T-helper 17 cell (primary cell): ENCODE measurements at places on chromosomes 1 and 21.

- DNase-seq = no peak
These were observed 30.2 kb downstream of the LAMB3 start for GRCh38 chr1:209621741-209622655.

- DNase-seq = no peak
These were observed 313.4 kb upstream of the C1orf174 start for GRCh38 chr1:4213366-4213973.

DNA sequence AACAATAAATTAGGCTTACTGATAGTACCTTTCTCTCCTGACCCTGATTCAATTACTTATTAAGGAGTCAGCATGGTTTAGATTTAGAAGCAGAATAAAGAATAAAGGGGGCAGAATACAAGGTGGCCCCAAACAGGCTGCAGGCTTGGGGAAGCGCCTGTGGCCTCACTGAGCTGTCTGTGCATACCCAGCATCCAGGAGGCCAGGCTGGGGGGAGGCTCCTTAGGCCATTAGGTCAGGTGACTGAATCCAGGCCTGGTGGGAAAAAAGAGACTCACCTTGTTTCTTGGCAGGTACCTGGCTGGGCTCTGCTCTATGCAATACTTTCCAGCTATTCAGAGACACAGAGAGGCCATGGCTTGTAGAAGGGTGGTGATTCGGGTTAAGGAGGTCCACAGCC lies 38.8 kb downstream of the PGBD5 start:
- DNase-seq = no peak

- no peak for DNase-seq
These were observed 8.9 kb downstream of the MKNK1 start for GRCh38 chr1:46595127-46595526.

- no peak for DNase-seq
These were observed at the start of gene CACYBP for GRCh38 chr1:174999936-175000696. Gene CACYBP, plus strand, starts transcription at chr1:174999947. Its CDS starts 234 bp downstream, at chr1:175000181.

GRCh38 chr1:183907070-183907469 lies 102.2 kb downstream of the RGL1 start:
- no peak for DNase-seq

GRCh38 chr1:208088319-208088718 lies 155.9 kb downstream of the PLXNA2 start:
- no peak for DNase-seq

DNA sequence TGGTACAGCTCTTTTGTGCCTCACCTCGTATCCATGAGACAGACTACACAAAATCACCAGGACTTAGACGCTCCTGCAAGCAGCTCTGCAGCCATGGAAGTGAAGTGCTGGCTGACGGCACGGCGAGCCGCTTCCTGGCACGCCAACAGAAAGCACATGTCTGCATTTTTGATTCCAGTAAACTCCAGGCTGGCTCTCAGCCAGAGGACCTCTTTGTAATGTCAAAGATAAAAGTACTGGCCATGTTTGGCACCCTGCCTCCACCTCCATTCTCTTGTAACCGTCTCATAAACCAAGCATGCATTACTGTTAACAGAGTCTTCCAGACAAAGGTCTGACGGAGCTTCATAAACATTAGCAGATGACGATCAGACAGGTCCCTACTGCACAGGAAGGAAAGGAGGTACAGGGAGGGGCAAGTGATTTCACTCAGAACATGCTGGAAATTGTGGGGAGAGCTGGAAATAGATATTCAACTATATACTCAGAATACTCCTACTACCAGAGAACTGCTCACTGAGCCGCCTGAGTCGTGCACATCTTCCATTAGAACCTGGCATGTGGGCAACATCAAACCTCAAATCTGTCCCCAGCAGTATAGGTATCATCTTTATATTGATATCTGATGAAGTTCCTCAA lies 632.0 kb downstream of the SMYD3 start:
- DNase-seq = no peak

GRCh38 chr1:65793359-65793732 lies 651 bp downstream of the PDE4B start:
- no peak for DNase-seq

GRCh38 chr1:28244549-28245251 lies 8.8 kb downstream of the ATP5IF1 start:
- DNase-seq = no peak

DNA sequence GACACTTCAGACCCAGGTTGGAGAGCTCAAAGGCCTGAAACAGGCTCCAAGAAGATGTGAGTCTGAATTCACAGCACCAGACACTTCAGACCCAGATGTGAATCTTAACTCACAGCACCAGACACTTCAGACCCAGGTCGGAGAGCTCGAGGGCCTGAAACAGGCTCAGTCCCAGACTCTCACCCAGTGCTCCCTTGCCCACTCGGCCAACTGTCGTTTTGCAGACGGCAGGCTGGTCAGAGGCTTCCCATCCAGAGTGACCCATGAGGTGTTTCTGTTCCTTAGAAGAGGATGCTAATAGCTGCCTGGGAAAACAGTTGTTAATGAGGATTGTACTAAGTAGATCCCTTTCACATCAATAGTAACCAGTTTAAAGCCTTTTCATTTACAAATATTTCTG lies 88.4 kb downstream of the ADARB1 start:
- no peak for DNase-seq

GRCh38 chr1:233440951-233441401 lies 113.5 kb downstream of the MAP3K21 start:
- DNase-seq = no peak

GRCh38 chr1:169683661-169684060 lies 27.8 kb downstream of the SELL start:
- DNase-seq = no peak

DNA sequence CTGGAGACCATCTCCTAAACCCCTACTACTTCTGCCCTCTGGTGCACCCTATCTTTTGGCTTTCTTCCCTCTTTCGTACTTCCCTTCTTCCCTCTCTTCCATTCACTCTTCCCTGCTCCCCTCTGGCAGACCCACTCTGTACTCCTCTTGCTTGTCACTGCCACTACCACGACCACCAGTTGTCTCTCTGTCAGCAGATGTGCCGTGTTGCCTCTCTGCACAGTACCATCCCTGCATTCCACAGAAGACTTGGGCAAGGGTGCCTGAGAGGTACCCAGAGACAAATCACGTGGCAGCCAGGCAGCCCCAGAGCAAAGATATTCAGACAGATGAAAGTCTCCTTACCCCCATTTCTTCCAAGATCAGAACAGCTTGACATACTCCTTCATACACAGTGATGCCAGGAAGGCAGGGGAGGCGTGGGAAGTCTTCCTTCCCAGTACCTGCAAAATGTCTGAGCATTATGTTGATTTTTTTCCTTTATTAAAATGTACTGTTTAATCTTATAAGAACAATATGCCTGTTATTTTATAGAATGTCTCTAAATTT lies 15.0 kb downstream of the CAMSAP2 start:
- DNase-seq = no peak

DNA sequence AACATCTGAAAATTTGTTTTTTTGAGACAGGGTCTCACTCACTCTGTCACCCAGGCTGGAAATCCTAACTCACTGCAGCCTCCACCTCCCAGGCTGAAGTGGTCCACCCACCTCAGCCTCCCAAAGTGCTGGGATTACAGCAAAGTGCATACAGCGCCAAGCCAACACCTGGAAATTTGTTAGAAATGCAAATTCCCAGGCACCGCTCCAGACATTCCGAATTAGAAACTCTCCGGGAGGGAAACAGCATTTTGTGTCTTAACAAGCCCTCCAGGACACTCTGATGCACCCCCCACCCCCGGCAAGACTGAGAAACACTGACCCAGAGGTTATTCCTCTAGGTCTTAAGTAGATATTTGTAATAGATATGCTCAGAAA lies 49.1 kb downstream of the ARID4B start:
- DNase-seq = no peak
